ENCODE measurements at places on chromosomes 16 and 17.

- no peak for DNase-seq
Measured at GRCh38 chr16:47043970-47044684, 70.7 kb upstream of the DNAJA2 start.

- DNase-seq: no peak
Measured at GRCh38 chr17:63382826-63383225, 63.3 kb downstream of the CYB561 start.

DNA sequence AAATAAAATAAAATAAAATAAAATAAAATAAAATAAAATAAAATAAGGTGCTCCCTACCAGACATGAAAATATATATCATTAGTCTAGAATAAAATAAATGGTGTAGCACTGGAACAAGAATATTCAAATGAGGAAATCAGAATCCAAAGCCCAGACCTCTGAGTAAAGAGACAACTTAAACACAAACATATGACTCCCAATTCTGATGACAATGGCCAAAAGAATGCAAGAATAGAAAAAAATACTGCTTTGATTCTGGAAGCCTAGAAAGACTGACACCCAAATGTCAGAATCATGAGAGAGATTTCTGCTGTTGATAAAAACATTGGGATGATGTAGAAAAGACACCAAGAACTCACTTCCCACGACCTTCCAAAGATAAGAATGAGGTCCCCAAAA lies 27.9 kb downstream of the MYOCD start:
- DNase-seq: no peak

DNA sequence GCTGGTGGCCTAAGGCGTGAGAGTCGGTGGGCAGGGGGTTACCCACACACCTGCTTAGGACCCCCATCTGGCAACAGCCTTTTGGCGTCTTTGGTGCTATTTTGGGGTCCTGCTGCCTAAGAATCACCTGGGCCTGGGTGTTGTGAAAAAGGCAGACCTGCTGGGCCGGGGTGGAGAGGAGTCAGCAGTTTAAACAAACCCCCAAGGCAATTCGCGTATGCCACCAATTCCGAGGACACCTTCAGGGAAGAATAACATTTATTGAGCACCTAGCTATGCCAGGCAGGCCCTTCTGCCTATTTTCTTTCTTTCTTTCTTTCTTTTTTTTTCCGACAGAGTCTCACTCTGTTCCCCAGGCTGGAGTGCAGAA lies 53.9 kb upstream of the TOB1 start:
- DNase-seq: no peak

GRCh38 chr17:74012465-74012864 lies 191.0 kb upstream of the RPL38 start:
- peak; percentile 43 for DNase-seq

DNA sequence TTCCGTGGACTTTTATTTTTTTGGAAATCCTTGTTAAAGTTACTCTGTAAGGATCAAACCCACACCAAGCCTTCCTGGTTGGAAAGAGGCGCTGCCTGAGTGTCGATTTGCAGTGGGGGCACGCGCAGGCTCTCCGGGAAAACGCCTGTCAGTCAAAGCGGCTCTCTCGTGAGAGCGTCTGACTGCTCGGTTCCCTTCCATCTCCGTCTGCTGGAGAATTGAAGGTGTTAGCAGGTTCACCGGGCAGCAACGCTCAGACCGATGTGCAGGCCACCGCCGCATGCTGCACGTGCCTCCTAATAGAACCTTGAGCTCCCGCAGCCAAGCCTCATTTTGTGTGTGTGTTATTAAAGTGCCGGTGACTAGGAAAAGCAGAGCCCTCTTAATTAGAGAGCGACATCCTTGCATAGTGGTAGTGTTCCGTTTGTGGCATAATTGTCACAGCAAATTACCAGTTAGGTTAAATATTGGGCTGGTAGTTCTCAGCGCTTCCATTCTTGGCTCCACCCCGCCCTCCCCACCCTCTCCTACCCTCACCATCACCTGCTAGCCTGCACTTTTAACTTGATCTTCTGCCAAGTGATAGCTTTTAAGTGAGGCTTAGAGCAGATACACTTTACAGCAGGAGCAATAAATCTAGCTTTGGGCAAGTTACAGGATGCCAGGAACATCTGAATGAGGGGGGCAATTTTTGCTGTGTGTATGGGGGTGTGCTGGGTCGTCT lies 75.5 kb downstream of the RPA1 start:
- no peak for DNase-seq

DNA sequence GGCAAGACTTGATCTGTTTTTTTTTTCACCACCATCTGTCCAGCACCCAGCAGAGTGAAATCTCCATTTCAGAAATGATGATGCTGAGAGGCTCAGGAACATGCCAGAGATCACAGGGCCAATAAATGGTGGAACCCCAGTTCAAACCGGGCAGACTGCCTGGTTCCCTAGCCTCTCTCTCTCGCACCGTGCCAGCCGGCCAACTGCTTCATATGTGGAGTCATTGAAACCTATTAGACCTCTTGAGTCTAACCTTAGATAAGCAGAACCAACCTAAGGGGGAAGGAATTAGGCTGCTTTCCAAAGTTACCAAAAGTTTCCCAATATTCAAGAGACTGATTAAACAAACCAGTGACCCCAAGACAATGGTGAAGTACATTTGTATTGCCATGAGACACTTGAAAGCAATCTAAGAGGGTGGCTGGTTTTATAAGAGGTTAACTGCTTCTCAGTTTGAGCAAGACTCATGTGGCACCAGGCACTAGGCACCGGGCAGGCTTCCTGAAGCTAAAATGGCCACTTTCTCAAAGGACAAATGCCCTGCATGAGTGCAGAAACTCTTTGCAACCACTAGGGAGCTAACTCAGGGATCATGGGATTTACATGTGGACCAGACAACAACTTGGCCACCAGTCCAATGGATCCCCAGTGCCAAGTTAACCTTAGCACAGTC lies 18.4 kb downstream of the TOX3 start:
- no peak for DNase-seq

DNA sequence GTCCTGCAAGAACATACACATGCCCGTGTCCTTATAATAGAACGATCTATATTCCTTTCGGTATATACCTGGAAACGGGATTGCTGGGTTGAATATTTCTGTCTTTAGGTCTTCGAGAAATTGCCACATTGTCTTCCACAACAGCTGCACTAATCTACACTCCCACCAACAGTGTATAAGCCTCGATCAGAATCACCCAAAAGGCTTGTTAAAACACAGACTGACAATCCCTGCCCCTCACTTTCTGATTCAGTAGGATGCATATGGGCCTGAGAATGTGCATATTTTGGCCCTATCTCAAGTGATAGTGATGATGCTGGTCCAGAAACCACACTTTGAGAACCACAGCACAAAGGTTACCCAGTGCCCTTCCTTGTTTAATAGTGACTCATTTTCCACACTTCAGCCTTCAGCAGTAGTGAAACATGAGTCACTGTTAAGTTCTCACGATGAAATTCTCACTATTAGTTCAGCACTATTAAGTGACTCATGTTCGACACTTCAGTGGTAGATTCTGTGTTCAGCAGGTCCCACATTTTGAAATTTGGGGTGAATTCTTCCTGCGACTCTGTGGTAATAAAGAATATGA lies 215.6 kb downstream of the GRIN2A start:
- DNase-seq: no peak

GRCh38 chr17:47009759-47010594 lies 30.9 kb upstream of the RPRML start:
- DNase-seq: no peak

- DNase-seq: no peak
Measured at GRCh38 chr17:59346876-59347407, 15.5 kb downstream of the YPEL2 start.

Data from CD4-positive, alpha-beta T cell treated with Interferon alpha-2 for 1 hour (primary cell).